ENCODE measurements at places on chromosomes 11 and 22.

- ATAC-seq, result no peak
These were observed 510 bp downstream of the PPME1 start for GRCh38 chr11:74171630-74171968.

DNA sequence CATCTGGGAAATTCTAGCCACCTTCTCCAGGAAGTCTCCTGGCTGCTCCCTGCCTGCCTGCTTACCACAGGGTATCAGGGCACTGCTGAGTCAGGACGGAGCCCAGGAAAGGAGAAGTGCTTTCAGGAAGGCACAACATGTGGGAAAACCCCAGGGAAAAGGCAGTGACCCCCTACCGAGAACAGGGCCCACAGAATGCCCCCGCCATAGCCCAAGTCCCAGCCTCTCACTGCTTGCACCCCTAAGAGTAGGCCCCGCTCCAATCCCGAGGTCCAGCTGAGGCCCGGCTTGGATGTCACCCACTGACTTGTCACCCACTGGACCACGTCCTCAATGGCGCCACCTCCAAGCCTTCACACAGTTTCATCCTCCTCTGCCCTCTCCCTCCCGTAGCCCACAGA lies 34.1 kb downstream of the ARAP1 start:
- no peak for ATAC-seq

GRCh38 chr22:28094771-28095170 lies 175.7 kb upstream of the PITPNB start:
- no peak for ATAC-seq

GRCh38 chr11:30282289-30282631 lies 40.6 kb upstream of the ARL14EP start:
- ATAC-seq, result peak; percentile 88

GRCh38 chr11:72250661-72251464 lies 6.9 kb upstream of the PHOX2A start:
- ATAC-seq, result no peak

DNA sequence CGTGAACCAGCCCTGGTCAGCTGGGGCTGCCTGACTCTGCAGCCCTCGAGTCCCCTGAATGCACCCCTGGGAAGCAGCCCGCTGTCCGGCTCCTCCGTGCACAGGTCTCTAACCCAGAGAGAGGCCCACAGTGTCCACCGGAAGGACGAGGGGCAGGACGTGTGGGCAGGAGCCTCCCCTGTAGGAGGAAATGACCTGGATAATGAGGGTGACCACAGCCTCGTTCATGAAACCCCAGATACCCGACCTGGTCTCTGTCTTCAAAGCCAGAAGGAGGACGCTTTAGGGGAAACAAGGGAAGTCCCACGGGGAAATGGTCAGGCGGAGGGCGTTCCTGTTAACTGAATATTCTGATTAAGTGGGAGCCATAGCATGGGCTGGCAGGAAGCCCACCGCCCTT lies 23.3 kb downstream of the LIF start:
- peak; percentile 32 for ATAC-seq

- ATAC-seq, result no peak
These were observed 2.9 kb downstream of the PLAAT3 start for GRCh38 chr11:63611395-63611747.

GRCh38 chr11:82720267-82721065 lies 13.2 kb downstream of the FAM181B start:
- ATAC-seq, result no peak

DNA sequence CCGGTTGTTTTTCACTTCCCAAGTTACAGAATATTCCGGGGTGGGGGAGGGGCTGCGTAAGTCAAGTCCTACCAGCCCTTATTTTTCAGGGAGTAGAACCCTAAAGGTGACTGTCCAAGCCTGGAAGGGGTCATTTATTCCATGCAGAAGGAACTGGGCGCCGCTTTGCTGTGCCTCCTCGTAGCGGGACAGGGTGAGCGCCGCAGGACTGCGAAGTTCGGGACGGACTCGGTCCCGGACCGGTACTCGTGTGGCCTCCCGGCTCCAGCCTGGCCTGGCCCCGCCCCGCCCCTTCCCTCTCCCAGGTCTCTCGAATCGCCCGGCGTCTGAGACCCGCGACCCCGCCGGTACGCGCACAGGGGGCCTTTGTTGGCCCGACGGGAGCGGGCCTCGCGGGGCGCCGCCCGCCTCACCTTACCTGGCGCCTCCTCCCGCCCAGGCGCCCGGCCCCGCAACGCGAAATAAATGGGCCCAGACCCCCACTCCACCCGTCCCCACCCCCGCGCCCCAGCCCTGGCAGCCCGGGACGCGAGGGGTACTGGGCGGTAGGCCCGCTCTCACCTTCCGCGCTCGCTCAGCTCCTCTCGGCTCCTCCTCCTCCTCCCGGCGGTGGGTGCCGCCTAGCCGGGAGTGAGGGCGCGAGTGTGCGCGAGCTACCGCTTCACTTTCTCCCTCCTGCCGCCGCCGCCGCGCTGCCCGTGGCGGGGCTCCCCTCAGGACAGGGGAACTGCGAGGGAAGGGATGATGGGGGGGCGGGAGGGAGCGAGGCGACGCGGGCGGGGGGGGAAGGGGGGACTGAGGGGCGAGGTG lies 698 bp downstream of the PAK1 start:
- ATAC-seq, result peak; percentile 79

DNA sequence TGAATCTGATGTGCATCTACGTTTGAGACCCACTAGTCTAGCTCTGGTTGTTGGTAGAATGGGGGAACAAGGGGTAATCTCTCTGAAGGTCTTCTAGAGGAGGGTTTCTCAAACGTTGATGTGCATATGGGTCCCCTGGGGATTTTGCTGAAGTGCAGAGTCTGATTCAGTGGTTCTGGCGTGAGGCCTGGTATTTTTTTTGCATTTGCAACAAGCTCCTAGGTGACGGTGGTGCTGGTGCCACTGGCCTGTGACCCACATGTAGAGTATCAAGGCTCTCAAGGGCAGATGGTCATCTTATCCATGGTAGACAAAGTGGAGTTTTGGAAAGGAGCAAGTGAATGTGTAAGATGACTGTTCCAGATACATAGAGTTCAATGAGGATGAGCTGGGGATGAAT lies 97.1 kb downstream of the CEP164 start:
- no peak for ATAC-seq

GRCh38 chr11:112826026-112826425 lies 135.2 kb upstream of the NCAM1 start:
- ATAC-seq, result no peak

- ATAC-seq, result no peak
These were observed 14.4 kb upstream of the GRK2 start for GRCh38 chr11:67251841-67252240.

DNA sequence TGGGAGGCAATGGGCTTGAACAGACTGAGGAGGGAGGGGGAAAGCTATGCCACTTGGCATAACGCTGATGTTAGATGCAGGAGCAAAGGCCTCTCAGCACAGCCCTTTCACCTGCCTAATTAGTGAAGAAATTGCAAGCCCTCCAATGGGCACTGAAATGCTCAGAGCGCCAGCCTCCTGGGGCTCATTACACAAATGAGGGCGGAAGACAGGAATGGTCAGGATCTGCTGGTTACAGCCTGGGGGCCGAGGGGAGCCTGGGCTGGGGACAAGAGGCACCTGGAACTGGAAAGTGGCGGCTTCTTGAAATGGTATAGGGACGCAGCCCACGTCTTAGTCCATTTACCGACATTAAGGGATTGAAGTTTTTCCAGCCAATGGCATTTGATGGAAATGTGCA lies 50.2 kb upstream of the PLET1 start:
- no peak for ATAC-seq

DNA sequence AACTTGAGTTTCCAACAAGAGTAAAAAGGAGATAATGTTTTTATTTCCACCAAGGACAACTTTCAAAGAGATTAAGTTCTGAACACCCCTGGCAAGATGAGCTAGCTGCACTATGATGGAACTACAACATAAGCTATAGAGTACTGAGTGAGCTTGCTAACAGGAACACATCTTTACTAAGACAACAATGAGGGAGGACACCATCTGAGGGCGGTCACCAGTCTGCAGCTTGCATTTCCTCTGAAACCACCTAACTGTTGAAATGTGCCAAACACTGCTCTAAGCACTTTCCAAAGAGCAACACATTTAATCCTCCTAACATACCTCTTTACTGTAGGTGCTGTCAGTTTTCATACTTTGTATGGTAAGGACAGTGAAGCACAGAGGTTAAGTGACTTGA lies 68.4 kb downstream of the TCF20 start:
- ATAC-seq, result peak; percentile 85

DNA sequence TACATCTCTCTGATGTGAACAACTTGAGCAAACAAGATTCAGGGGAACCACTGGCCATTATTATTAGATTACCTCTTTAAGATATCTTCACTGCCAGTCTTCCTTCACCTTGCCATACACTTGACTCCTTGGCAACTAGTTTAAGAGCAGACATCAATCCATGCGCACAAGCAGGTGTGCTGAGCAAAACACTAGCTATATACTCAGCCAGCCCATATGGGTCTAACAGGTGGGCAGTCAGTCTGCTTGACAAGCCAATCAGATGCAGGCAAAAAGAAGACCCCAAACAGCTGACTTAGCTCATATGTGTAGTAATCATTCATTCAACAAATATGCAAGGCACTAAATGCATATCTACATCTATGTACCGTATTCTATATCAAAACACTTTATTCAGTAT lies 101.2 kb downstream of the SIK3 start:
- no peak for ATAC-seq

GRCh38 chr11:126262216-126262615 lies 6.5 kb downstream of the SRPRA start:
- ATAC-seq, result no peak

DNA sequence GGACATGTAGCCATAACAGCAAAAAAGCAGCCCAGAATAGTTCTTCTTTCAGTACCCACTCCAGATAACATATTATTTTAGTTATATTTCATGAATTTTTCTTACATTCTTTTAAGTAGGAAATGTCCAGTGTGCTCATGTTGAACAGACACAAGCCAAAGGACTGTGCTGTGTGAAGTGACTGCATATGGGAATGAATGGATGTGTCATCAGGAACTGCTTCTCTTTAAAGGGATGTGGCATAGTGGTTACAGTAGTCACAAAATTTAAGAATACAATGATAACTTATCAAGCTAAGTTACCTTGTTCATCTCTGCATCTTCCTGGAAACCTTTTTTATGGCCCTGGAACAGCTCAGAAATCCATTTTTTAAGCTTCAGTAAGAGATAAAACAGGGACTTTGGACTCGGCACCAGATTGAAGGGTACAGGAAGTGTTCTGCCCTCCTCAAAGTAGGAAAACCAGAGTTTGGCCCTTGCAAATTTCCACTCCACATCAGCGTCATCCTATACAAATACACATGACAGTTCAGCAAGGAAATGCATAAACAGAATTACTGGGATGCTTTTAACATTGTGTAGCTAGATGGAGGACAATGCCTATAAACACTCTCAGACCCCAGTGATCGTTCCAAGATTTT lies 112.8 kb downstream of the TRPC6 start:
- no peak for ATAC-seq

DNA sequence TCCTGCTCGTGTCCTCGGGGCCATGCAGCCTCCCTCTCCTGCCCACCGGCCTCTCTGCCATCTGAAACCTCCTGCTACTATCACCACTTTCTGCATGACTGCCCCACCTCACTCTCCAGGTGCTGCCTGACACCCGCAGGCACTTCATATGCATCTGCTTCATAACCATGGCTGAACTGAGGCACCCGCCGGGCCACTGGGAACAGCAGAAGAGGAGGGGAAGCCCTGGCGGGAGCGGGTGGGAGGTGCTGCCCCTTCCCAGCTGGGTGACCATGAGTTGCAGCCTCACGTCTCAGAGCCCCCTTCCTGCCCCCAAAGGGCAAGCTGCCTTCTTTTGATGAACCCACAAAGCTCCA lies 21.7 kb upstream of the PICK1 start:
- ATAC-seq, result no peak

- ATAC-seq, result no peak
These were observed 117.4 kb upstream of the TMEM45B start for GRCh38 chr11:129698212-129698611.

- ATAC-seq, result no peak
These were observed 1313.2 kb downstream of the TBC1D22A start for GRCh38 chr22:48075604-48076003.

GRCh38 chr11:128598506-128599150 lies 11.3 kb upstream of the ETS1 start:
- ATAC-seq, result no peak

GRCh38 chr11:36295926-36296325 lies at the start of gene PRR5L:
Gene PRR5L, plus strand, starts transcription at chr11:36296288. Its CDS starts 104,834 bp downstream, at chr11:36401122.
- no peak for ATAC-seq

DNA sequence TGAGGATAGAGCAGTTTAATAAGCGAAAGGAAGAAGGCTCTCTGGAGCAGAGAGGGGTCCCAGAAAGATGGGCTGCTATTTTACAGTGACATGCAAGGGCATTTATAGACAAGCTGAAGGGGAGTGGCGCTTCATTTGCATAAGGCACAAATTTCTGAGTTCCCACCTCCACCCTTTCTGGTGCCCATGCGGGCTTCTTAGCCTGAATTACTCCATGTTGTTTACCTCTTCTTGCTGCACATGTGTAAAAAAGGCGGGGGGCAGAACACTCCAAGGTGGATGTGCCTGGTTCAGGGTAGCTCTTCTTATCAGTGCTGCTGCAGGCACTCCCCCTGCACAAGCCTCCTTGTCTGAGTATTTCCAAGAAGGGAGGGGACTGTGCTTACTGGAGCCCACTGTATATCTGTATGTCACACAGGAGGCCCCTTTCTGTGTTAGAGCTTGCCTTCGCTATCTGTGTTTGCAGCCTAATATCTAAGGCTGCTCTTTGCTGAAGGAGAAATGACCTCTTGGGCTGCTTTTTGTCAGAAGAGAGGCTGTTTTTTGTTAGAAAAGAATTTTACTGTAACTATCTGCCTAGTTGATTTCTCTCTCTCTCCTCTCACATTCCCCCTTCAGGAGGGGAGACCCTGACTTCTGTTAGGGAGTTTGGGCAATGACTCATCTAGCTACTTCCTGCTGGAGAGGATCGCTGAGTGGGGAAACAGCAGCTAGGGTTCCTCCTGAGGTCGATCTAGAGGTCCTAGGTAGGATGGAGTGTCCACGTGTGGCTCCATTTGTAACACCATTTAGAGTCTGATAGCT lies 1057.0 kb upstream of the CNTN5 start:
- no peak for ATAC-seq

DNA sequence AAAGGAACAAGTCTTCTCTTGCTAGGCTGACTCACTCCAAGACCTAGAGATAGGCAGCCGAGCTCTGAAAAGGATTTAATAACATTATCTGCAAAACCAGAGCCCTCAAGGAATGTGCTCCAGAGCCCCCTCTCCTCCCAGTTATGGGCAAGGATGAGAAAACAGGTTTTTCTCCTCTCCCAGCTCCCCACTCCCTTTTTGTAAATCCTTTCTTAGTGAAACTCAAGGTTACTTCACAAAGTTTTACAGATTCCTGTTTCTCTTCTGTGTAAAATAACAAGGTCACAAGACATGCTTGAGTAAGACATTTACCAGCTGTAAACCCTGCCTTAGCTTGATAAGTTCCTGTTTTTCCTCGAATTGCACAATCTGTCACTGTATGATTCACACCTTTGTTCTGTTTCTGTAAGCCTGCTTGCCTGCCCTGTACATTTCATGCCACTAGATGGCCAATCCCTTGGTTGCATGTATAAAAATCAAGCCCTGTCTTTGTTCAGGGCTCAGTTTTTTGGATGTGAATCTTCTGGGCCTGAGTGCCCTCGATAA lies 489.4 kb downstream of the KCNA4 start:
- no peak for ATAC-seq
